ENCODE measurements at places on chromosomes 12 and 14.

- no peak for DNase-seq
These were observed 148.9 kb downstream of the CHST11 start for GRCh38 chr12:104605685-104606084.

DNA sequence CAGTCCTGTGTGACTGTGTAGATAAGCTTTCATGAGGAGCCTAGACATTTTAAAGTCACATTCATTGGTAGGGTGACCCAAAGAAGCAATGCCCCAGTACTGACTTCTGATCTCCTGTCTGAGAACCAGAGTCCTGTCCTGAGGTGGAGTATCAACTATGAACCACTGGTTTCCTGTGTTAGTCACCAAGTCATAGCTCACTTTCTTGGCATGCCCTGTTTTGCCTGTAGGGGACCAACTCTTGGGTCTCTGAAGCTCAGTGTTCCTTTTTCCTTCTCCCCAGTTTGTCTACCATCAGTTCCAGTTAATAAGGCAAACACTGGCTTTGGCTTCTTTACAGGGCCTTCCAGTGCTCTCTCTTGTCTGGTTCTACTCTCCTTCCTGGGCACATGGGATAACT is 97.4 kb downstream of the C12orf75 start:
- DNase-seq, result no peak

- peak; percentile 99 for DNase-seq
These were observed 450.0 kb downstream of the FOXG1 start for GRCh38 chr14:29216268-29217232.

- DNase-seq, result no peak
These were observed 28.2 kb downstream of the MAPKAPK5 start for GRCh38 chr12:111870216-111870615.

- DNase-seq, result no peak
These were observed 319 bp downstream of the GALNT6 start for GRCh38 chr12:51390891-51391282.

DNA sequence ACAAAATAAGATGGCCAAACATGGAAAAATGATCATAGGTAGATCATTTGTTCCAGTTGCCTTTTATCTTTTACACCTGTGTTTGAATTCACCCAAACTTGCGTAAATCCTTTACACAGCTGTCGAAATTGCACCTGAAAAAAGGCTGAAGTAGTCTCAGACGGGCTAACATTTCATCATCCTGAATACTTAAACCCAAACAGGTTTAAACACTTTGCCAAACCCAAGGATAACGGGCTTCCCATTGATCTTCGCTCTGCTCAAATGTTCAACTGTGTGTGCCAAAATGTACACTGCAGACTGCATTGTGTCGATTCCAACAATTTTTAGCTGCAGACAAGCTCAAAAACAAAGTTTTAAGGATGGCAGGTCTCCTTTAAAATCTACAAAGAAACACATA is 288.7 kb upstream of the DDHD1 start:
- DNase-seq, result no peak

- DNase-seq, result no peak
These were observed 21.3 kb downstream of the HCAR2 start for GRCh38 chr12:122681814-122682213.

DNA sequence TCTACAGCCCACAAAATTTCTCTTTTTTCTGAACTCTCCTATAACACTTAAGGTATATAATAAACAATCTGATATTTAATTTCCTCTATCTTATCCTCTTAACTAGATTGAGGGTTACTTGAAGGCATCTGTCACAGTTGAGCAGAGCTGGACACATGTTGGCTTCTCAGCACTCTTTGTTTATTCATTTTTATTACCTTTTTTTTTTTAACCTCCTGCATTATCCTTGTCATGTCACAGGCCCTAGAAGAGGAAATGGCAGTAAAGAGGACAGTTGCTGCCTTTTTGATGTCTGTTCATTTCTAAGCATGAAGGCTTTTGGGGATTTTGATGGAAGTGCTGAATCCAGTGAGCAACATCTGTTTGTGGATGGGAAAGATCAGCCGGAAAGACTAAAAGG is 32.5 kb upstream of the EVL start:
- DNase-seq, result no peak

GRCh38 chr12:122265476-122265875 is 818 bp downstream of the VPS33A start:
- DNase-seq, result no peak

- DNase-seq, result no peak
These were observed 2.7 kb upstream of the MYF5 start for GRCh38 chr12:80714055-80714454.

DNA sequence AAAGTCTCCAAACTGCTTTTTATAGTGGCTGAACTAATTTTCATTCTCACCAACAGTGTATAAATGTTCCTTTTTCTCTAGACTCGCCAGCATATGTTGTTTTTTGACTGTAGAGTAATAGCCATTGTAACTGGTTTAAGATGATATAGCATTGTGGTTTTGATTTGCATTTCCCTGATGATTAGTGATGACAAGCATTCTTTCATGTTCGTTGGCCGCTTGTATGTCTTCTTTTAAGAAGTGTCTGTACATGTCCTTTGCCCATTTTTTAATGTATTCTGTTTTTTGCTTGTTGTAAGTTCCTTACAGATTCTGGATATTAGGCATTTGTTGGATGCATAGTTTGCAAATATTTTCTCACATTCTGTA is 404.9 kb downstream of the FLRT2 start:
- DNase-seq, result no peak
